Adipocyte (in vitro differentiated cells): ENCODE measurements at places on chromosomes 3 and 15.
A peak's percentile ranks its signal among the peaks of the same experiment; 100 is the strongest.

- peak; percentile 80 for DNase-seq
Measured at GRCh38 chr15:48250640-48251076, 44.6 kb downstream of the SLC12A1 start.

- no peak for DNase-seq
Measured at GRCh38 chr3:107588217-107588616, 65.5 kb downstream of the BBX start.

DNA sequence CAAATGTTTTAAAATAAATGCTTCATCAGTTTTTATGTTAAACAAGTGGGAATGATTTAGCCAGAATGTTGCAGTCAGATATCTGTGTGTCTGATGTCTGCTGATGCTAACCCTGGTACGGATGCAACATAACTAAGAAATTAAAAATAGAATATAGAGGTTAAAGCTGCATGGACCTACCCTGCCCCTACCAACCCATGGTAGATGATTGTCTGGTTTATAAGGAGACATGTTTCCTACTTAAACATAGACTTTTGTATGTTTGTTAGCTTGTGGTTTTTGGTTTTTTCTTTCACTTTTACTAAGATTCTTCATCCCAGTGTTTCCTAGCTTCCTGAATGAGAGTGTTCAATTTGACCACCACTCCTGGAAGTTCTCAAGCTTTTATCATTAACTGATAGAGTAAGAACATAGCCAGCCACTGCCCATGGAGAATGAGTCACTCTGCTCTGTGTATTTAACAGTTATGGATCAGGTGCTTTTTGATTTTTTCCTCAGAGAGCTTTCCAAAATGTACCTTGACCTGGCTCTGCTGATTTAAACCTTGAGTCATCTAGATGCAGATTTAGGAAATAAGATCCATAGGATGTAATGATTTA is 70.7 kb upstream of the VEPH1 start:
- DNase-seq = peak; percentile 43

DNA sequence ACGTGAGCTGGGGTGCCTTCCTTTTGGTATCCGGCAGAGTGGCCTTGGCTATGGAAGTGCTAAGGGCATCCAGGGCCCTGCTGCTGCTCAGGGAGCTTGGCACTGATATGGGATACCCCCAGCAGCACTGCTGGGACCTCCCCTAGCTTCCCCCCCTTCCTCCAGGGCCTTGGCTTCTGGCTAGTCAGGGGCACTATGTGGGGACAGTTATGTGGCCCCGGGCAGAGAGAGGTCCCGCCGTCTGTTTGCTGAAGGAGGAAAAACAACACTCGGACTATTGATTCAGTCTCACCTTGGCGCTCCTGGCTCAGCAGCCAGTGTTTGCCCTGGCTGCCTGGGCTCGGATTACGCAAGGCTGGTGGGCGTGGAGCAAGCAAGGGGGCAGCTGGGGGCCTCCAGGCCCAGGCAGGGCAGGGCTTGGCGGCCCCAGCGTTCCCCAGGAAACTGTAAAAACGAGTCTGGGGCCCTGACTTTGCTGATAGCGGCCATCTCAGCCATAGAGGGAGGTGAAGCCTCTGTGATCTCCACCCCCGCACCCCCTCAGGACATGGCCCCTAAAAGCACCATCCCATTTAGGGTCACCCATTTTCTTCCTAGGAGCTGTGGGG is 5.7 kb downstream of the FURIN start:
- DNase-seq = peak; percentile 70

GRCh38 chr15:29668120-29668602 is 154.1 kb downstream of the TJP1 start:
- peak; percentile 91 for DNase-seq

GRCh38 chr3:24846286-24846860 is 351.7 kb upstream of the THRB start:
- no peak for DNase-seq

DNA sequence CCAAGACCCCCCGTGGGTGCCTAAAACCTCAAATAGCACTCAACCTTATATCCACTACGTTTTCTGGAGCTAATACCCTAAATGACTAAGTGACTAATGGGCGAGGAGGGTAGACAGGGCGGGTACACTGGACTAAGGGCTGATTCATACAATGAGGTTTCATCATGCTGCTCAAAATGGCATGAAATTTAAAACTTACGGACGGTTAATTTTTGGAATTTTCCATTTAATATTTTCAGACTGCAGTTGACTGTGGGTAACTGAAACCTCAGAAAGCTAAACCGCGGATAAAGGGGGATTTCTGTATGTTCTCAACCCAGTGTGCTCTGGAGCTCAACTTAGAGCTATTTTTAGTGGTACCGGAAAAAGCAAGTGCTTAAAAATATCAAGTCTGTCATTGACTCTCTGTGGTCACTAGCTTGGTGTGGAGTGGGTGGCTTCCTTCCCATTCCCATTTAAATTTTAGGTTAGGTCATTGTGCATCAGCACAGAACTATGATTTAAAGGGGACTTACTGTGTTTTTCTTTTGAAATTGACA is 72.9 kb downstream of the LRRC28 start:
- DNase-seq = peak; percentile 93

DNA sequence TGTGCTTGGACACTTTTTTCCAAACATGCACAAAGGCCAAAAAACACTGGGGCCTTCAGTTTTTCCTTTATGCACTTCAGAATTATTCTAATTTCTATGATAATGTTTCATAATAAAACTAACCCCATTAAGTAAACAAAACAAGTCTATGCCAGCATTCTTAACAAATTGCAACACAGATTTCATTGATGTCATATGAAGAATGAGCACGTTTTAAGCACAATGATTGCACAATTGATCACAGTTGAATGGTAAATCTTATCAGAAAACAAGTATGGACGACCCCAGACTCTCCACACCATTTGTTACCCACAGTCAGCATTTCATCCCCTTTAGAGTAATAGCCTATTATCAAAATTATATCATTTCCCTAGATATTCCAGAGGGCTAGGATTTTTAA is 46.7 kb upstream of the PROK2 start:
- peak; percentile 40 for DNase-seq

DNA sequence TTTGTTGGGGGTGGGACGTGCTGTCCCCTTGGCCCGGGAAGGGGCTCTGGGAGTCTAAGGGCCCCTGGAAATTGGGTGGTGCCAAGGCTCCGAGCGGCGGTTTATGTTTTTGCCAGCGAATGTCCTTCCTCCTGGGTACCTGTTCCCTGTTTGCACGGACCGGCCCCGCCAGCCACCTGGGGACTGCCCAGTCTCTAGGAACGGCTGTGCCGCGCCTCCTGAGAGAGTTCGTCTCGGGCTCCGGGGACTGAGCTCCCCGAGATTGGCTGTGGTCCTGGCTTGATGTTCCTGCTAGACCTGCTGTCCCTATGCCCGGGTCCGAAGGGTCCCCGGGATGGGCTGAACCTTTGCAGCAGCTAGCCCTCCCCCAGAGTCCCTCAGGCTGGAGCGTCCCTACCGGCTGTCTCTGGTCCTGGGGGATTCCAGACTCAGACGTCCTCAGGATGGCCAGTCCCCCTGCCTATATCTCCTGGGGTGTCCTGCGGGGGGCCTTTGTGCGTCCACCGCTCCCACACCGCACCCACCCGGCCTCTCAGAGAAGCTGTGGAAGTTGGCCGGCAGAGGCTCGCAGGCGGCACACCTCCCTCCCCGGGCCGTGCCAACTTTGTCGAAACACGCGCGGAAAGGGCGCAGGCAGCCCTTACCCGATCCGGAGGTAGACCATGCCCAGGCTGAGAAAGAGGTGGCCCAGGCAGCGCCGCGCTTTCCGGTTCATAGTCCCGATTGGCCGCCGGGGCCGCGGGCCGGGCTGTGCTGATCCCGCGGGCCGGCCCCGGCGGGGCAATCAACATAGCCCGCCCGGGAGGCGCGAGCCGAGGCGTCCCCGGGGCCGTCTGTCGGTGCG is 547 bp downstream of the WNT7A start:
- DNase-seq = no peak

- DNase-seq = no peak
Measured at GRCh38 chr3:330494-331115, 134.0 kb downstream of the CHL1 start.
